ENCODE measurements at places on chromosomes 13 and 19. TPM values are rescaled to one million over a fixed set of nuclear protein-coding genes. Genes with fewer than 3 reads are reported as not detected.

DNA sequence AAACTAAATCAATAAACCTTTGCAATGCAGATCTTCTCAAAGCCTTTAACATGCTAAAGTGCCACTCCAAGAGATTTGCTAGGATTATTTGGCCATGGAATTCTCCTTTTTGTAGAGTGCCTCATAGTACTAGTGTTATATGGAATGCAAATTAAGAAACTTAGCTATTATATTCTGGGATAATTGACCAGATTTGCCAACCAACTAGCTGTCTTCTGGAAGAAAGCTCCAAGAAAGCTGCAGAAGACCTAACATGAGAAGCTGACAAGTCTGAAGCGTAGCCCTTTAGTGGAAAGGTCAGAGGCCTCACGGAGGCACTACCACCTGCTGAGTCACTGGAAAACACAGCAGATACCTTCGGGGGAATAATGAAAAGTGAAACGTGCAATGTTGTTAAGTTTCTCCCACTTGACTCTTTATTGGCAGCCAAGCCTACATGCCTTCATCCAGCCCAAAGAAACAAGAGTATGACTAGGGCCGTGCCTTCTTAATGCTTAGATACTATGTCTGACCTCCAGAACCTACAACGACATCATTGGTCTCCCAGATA, 29.8 kb upstream of the KATNAL1 start:
- ATAC-seq = no peak

- ATAC-seq = no peak
Measured at GRCh38 chr19:27752530-27753184, 1460.3 kb downstream of the UQCRFS1 start.

Gene MED29
- total RNA-seq = 21.4 TPM

Gene NCCRP1
- 298 TPM for total RNA-seq

GRCh38 chr19:5628919-5629481, 6.1 kb downstream of the SAFB start:
- ATAC-seq = no peak

GRCh38 chr13:41546372-41547190, 89.2 kb downstream of the RGCC start:
- ATAC-seq = peak; percentile 16

Gene KLK3
- total RNA-seq = not detected

GRCh38 chr19:21566073-21566472, 60.7 kb downstream of the ZNF429 start:
- no peak for ATAC-seq

- no peak for ATAC-seq
Measured at GRCh38 chr19:10214784-10215183, 16.3 kb downstream of the S1PR2 start.

Gene ADAMTS10
- total RNA-seq = 1.9 TPM

Gene IGFL2
- total RNA-seq = 2.3 TPM

- ATAC-seq = peak; percentile 44
Measured at GRCh38 chr19:35518313-35518712, 4.9 kb upstream of the DMKN start.

- peak; percentile 12 for ATAC-seq
Measured at GRCh38 chr19:5038631-5039271, 69.8 kb downstream of the KDM4B start.

GRCh38 chr13:95319551-95320274, 18.5 kb upstream of the ABCC4 start:
- ATAC-seq = no peak

GRCh38 chr13:105220881-105221280, 1314.6 kb downstream of the EFNB2 start:
- ATAC-seq = no peak

Gene RFXAP
- 2.6 TPM for total RNA-seq

Gene THSD8
- 9.7 TPM for total RNA-seq

GRCh38 chr13:92966900-92967299, 259.7 kb upstream of the GPC6 start:
- no peak for ATAC-seq

DNA sequence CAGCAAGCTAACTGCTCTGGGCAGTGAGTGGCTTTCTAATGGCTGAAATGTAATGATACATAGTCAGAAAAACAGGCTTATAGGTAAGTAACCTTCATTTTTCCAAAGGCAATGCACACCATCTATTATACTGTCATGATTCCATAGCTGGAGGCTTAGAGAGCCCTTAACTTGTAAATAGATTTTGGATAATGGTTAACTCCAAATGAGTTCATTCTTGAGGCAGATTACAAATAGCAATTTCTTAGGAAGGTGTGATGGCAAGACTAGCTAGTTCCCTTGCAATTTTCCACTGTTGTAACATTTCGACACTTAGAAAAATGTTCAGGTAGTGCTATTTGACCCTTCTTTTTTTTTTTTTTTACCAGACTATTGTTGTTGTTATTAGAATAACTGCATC, 789.8 kb upstream of the PCDH9 start:
- ATAC-seq = no peak

GRCh38 chr13:34361560-34361959, 543.6 kb downstream of the RFC3 start:
- ATAC-seq = no peak

DNA sequence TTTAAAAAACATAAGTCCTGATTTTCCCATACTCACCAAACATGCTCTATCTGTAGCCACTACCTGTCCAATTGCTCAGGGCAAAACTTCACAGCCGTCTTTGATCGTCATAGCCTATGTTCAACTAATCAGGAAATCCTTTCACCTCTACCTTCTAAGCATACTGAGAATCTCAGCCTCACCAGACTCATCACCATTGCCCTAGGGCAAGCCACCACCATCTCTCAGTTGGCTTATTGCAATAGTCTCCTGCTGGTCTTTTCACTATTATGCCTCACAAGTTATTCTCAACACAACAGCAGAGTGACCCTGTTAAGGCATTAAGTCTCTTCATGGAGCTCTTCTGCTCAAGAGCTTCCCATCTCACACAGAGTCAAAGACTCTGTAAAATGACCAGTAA, 260.4 kb upstream of the MAB21L1 start:
- no peak for ATAC-seq

GRCh38 chr13:79912403-79912802, 428.5 kb downstream of the SPRY2 start:
- ATAC-seq = no peak

Gene FXYD1
- 2.1 TPM for total RNA-seq

Gene SYT5
- not detected for total RNA-seq

- peak; percentile 66 for ATAC-seq
Measured at GRCh38 chr19:46661735-46662592, 982 bp upstream of the DACT3 start.
